ENCODE measurements at places on chromosomes 3 and 15. TPM values are rescaled to one million over a fixed set of nuclear protein-coding genes. Genes with fewer than 3 reads are reported as not detected.

DNA sequence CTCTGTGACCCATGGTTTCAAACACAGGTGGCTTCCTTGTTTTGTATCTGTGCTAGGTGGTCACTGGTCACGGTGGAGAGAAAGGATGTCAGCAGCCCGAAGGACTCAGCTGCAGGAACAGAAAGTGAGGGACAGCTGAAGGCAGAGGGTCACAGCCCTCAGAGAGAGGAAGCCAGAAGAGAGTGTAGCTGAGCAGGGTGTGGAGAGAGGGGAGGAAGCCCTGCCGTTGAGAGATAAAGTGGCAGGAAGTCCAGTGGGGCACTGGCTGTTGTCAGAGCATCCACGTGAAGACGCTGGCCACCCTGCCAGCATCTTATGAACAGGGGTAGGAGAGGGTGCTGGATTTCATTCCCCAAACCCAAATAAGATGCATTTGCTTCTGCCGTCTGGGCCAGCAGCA lies 36.9 kb downstream of the LIMD1 start:
- H3K27ac ChIP-seq = no peak overlapping the region
- H3K27me3 ChIP-seq = no peaks in the 10 kb centered on the region
- no peak overlapping the region for H3K4me3 ChIP-seq
- H3K36me3 ChIP-seq = 0 out of 2 replicates have a peak, but pooled peaks cover under 1% of the 10 kb centered on the region
- peaks cover 19% of the 10 kb centered on the region for H3K4me1 ChIP-seq

- H3K4me1 ChIP-seq = peaks cover 10% of the 10 kb centered on the region
- H3K27ac ChIP-seq = no peak overlapping the region
- no peaks in the 10 kb centered on the region for H3K27me3 ChIP-seq
- no peak overlapping the region for H3K4me3 ChIP-seq
- no peak for DNase-seq
Observed at GRCh38 chr3:126033765-126034164, 50.2 kb downstream of the SLC41A3 start.

GRCh38 chr3:16069149-16069922 lies 105.1 kb upstream of the GALNT15 start:
- no peak for DNase-seq
- no peaks in the 10 kb centered on the region for H3K27me3 ChIP-seq
- H3K27ac ChIP-seq = peak overlapping the region; percentile 55
- no peaks in the 10 kb centered on the region for H3K36me3 ChIP-seq
- H3K4me3 ChIP-seq = no peak overlapping the region
- peaks cover 21% of the 10 kb centered on the region for H3K4me1 ChIP-seq

DNA sequence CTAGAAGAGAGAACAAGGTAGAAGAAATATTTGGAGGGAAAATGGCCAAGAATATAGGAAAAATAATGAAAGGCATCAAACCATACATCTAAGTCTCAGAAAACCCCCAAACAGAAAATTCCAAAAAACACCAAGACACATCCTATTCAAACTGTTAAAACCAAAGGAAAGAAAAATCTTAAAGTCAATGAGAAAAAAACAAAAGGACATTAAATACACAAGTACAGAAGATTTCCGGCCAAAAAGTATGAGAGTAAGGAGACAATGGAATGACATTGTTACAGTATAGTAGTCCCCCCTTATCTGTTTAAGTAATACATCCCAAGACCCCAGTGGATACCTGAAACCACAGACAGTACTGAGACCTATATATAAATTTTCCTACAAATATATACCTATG lies 18.8 kb downstream of the CLASP2 start:
- no peak overlapping the region for H3K27ac ChIP-seq
- no peaks in the 10 kb centered on the region for H3K27me3 ChIP-seq
- no peak for DNase-seq
- no peaks in the 10 kb centered on the region for H3K4me1 ChIP-seq

DNA sequence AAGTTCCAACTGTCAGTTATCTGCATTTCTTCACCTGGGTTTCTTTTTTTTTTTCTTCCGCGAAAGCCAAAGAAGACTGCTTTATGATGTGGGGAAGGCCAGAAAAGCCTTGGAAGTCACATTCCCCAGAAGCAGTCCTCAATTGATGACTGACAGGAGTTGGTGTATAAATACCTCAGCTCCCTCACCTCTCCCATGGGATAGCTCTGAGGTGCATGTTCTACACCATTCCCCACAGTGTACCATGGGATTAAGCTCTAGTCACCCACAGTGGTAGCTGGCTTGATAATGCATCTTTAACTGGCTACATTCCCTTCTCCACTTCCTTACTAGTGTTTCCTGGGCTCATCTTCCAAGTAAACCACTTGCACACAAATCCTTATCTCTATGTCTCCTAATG lies 30.5 kb downstream of the DPH3 start:
- no peak overlapping the region for H3K4me3 ChIP-seq
- H3K27me3 ChIP-seq = no peaks in the 10 kb centered on the region
- H3K4me1 ChIP-seq = no peaks in the 10 kb centered on the region
- no peak for DNase-seq
- no peak overlapping the region for H3K27ac ChIP-seq

Gene RGMA
- 4.5 TPM for total RNA-seq

Gene SLC41A3
- 38.0 TPM for total RNA-seq
